Panc1 (cell line): ENCODE measurements at places on chromosomes 2 and 18. TPM values are rescaled to one million over a fixed set of nuclear protein-coding genes. Genes with fewer than 3 reads are reported as not detected.

DNA sequence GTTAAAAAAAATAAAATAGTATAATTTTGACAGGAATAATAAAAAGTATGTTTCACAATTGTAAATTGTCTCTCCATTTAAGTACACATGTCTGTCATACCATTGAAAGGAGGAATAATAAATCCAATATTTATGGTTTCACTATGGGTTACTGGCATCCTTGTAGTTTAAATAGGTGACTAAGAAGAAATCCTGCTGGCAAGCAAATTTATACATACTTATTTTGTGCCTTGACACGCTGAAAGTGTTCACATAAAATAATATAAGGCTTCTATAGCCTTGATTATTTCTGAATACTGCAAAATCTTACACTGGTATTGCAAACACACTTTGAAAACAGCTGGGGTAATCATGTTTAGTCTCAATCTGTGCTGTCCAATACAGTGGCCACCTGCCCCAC lies 138.3 kb upstream of the ETAA1 start:
- DNase-seq = no peak

GRCh38 chr2:64565949-64566710 lies 42.0 kb downstream of the AFTPH start:
- no peak for DNase-seq

- no peak for DNase-seq
These were observed 13.6 kb upstream of the CXCR4 start for GRCh38 chr2:136131484-136131960.

- no peak for DNase-seq
These were observed 7.2 kb downstream of the NPC1 start for GRCh38 chr18:23578891-23579653.

Gene OSBPL6
- total RNA-seq = 2.1 TPM

- no peak for DNase-seq
These were observed 7.3 kb downstream of the ALPP start for GRCh38 chr2:232385660-232386489.
